ENCODE measurements at places on chromosomes 1 and 21.

DNA sequence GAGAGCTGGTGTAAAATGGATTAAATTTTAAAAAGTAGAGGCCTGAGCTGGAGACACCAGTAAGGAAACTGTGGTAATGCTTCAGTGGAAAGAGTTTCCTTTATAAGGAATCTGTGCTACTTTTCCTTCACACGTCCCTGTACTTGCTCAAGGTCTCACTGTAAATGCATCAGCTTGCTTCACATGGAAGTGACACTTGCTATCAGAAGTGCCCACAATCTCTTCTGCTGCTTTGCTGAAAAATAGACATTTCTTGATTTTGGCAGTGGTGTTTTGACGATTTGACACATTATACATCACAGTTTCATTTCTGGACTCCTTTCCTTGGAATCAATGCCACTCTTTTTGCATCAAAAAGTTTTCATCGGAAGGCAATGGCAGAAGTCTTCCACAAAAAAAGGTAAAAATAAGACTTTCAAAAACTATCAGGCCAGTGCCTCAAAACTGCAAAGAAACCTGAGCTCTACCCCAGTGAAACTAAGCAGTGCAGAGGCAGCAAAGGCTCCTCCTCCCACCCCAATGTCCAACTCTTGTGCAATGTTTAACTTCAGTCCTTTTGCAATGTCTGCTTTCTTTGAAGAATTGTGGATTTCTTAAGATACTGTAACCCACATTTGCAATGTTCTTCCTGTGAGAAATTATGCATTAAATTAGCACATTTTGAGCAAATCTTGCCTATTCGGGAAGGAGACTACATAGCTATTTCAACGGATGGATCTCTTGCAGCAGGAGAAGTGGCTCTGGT is 18.4 kb upstream of the TSPAN2 start:
- no peak for DNase-seq

- no peak for DNase-seq
These were observed 147.2 kb downstream of the ETS2 start for GRCh38 chr21:38952890-38953289.

DNA sequence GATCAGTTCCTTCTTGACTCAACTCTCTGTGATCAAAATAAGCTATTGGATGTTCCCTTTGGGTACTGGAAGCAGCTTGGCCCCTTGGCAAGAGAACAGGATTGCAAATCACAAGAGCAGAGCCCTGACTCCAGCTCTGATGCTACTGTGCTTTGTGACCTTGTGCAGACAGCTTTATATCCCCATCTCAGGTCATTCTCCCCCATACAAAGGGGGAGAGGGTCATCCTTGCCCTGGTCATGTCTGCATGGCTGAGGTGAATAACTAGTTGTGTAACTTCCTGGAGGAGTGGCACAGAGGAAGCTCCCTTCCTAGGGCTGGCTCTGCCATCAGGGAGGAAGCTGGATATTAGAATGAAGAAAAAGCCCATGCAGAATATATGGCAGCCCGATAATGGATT is 142.9 kb downstream of the DHRS3 start:
- no peak for DNase-seq

GRCh38 chr1:96872757-96873156 is 151.2 kb downstream of the PTBP2 start:
- no peak for DNase-seq

DNA sequence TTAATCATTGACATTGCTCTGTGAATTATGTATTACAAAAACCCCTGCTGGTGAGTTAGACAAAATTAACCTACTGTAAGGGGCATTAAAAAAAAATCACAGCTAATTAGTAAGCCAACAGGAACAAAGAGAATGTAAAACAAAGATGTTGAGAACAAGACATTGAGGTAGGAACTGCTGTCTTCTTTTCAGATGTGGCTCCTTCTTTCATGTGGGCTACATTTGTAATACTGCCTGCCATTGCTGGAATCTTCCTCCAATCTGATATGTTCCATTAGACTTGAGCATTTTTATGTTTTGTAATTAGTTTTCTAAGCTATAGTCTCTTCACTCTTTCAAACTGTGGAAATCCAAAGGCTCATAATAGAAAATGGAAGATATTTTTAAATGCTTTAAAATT is 353.0 kb downstream of the ADGRL2 start:
- DNase-seq = no peak

- no peak for DNase-seq
These were observed 44.1 kb downstream of the STYXL2 start for GRCh38 chr1:167137793-167138510.

GRCh38 chr1:13808729-13809131 is 108.7 kb downstream of the PRDM2 start:
- DNase-seq = no peak

GRCh38 chr1:186325239-186325638 is 49.8 kb downstream of the TPR start:
- DNase-seq = peak; percentile 49

DNA sequence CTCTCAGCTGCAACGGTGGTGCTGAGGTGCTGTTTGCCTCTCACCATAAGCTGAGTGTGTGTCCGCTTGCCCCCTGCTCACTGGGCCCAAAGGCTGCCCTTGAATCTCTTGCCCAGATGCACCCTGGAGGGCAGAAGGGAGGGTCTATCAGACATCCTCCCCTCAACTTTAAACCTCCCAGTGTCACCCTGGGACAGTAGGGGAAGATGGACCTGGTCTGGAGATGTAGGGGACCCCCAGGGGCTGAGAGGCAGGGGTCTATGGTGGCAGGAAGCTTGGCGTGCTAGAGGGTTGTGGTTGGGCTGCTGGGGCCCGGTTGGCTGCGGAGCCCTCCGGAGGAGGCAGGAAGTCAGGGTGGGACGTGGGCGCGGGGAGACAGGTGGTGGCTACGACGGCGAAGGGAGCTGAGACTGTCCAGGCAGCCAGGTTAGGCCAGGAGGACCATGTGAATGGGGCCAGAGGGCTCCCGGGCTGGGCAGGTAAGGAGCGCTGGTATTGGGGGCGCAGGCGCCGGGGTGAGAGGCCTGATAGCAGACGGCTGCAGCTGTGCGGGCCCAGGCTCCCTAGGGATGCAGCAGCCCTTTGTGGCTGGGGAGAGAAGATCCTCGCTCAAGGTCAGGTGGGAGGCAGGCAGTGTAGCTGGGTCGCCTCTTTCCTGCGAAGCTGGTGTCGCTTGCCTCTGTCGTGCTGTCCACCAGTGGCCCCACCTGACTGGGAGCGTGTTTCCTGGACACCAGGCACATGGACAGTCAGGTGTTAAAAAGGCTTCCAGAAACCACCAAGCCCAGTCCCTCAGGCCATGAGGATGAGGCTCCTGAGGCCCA is at the start of gene LCK:
Gene LCK (plus strand): TSS at position 373 of the 824 bp plus-strand sequence. CDS start 23,065 bp downstream, outside the sequence.
- peak; percentile 55 for DNase-seq

GRCh38 chr1:117568999-117569398 is 36.8 kb upstream of the TENT5C start:
- no peak for DNase-seq

DNA sequence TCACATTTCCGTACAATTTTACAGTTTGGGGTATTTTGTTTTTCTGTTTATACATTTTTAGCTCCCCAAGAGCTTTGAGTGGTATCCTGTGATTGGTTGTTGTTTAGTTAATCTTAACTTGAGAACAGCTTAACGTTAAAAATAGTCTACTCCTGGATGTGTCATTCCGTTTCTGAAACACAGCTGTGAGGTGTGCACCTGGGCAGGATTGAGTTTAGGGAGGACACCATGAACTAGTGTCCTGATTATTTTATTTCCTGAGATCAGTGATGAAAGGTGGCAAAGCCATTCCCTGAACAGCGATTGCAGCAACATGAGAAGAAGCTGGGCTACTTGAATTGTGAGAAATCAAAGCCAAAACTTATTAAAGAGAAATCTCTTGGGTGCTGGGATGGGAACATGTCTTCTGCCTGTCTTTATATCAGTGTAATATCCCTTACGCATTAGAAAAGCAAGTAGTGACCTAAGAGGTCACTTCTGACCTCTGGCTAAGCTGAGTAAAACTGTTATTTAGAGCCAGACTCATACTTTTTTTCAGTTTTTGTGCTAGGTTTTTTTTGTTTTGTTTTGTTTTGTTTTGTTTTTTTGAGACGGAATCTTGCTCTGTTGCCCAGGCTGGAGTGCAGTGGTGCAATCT is 43.4 kb downstream of the ZBTB40 start:
- DNase-seq = no peak

DNA sequence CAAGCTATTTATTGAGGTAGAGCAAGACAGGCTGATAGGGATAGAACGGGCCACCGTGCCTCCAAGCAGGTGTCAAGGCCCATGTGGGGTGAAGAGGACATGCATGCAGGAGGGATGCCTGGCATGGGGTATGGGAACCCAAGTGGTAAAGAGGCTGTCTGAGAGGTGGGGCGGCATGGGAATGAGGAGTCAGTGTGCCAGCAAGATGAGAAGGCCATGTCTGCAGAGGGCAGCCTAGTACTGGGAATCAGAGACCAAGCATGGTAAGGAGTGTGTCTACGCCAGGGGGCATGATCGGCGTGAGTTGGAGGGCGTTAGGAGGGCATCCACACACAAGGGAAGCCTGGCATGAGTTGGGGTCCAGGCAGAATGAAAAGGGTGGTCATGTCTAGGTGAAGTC is 303.7 kb upstream of the PLD5 start:
- no peak for DNase-seq
